IPS DF 19.7 (cell line): ENCODE measurements at places on chromosomes 1 and 21.

DNA sequence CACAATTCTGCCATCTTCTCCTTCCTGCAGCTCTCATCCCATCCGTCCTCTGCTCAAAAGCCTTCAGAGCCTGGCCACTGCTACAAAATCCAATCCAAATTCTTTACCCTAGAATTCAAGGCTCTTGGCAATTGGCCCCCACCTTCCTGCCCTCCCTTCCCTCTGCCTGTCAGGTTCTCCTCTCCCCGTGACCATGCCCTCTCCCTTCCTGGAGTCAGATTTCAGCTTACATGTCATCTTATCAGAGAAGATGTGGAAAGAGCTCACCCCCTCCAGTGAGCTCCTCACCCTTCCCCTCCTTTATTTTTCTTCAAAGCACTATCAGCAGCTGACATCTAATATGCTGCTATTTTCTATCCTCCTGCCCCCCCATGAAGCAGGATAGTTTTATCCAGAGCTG is 86.9 kb downstream of the GRIK3 start:
- DNase-seq = no peak

GRCh38 chr1:177872308-177872900 is 97.5 kb downstream of the SEC16B start:
- no peak for DNase-seq

- DNase-seq = no peak
These were observed 1.6 kb upstream of the DDX59 start for GRCh38 chr1:200671235-200671786.

- no peak for DNase-seq
These were observed 9.0 kb upstream of the KIRREL1 start for GRCh38 chr1:157984469-157984868.

DNA sequence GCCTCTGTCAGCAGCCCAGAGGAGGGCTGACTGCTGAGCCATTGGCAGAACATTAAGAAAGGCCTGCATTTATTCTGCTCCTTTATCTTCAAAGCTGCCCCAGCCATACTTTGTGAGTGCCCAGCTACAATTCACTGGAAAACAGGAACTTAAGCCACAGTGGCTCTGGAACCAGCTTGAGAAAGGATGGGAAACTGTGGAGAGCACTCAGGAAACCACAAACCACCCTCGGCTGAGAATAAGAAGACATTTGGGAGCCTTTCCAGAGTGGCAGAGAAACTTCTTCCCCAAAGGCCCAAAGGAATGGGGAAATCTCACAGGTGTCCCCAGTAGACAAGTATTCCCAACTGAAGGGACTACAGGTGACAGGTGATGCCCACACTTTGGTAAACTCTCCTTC is 1.8 kb downstream of the LAMB3 start:
- no peak for DNase-seq
